Kidney (tissue), 22 donors: ENCODE measurements at places on chromosomes 2 and 18.

DNA sequence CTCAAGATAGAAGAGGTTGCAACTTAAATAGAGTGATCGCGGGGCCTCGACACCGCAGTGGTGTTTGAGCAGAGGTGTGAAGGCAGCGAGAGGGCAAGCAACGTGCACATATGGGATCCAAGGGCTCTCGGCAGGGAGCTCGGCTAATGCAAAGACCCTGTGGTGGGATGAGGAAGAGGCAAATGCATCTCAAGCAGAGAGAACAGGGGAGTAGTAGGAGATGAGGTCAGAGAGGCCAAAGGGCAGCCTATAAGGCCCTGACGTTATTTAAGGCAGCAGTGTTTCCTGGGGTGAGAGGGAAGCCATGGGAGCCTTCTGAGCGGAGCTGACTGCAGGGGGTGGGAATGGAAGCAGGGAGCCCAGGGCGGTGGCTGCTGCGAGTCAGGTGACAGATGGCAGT, 74.5 kb downstream of the MRPS9 start:
- no peak for DNase-seq

DNA sequence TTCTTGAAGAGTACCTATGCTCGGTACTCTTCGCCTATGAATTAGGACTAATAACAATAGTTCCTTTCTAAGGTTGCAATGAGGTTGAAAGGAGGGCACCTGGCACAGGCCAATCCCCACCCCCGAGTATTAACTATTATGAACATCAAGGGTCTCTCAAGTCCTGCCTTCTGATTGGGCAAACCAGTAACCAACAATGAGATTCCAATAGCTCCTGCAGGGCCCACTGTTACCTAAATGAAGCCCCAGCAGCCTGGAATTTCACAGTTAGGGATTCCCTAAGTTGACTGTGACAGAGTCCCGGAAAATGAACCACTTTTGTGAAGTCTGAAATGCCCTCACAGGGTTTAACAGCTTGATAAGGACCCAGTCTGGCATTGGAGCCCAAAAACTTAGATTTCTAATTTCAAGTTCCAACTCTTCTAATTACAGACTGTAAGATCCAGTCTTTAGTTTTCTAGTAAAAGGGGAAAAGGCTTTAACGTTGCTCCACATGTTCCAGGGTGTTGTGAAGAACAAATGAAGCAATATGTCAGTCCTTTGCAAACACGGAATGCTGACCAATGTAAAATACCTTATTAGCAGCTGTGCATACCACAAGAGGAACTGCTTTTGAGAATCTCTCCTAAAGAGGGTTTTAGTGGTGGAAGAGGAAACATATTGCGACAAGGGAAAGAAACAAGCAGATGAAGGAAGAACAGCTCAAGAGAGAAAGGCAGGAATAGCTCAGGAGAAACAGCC, 277.7 kb upstream of the MAP2 start:
- no peak for DNase-seq

GRCh38 chr2:165563468-165564225, 94.1 kb downstream of the CSRNP3 start:
- no peak for DNase-seq

GRCh38 chr2:177396703-177397460, 4.3 kb downstream of the AGPS start:
- DNase-seq: peak; percentile 75

GRCh38 chr2:7084601-7085000, 167.4 kb downstream of the RNF144A start:
- no peak for DNase-seq

DNA sequence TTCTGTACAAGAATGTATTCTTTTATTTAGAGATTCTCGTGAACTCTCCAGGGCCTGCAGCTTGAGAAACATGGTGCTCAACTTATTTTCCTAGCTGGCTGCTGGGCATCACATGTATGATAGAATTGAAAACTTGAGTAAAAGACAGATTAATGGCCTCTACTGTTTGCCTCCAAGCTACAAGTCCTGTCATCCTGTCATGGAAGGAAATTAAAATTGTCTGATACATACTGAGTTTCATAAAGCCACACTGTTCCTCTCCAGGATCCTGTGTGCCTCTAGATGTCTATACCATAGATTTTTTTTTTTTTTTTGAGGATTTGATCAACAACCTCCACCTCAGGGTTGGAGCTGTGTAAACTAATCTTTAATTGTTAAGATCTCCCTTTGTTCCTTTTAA, 38.5 kb downstream of the UPP2 start:
- no peak for DNase-seq

- no peak for DNase-seq
Observed at GRCh38 chr2:119943058-119943457, 69.8 kb upstream of the EPB41L5 start.

GRCh38 chr2:42854207-42854818, 61.9 kb upstream of the HAAO start:
- DNase-seq: no peak

GRCh38 chr2:201433394-201433995, 17.8 kb downstream of the TRAK2 start:
- DNase-seq: peak; percentile 25
